ENCODE measurements at places on chromosomes 13 and 19.

DNA sequence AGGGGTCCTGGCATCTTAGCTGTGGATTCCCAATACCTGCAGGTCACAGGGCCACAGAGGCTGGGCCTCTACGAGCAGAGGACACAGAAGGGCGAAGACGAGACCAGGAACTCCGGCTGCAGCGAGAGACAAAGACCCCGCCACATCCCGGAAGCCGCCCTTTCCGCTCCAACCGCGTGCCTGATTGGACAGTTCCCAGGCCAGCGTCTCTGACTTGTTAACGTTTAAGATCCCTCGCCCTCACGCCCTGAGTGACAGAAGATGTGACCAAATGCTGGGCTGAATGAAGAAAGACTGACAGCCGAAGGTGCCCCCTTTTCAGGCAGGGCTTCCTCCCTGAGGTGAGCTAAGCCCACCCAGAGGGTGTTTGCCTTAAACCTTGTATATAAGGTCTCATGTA is at the start of gene ZNF98:
Gene ZNF98, minus strand, starts transcription at position 136 of the 400 bp plus-strand sequence. Its CDS starts 122 bp downstream, at position 14.
- no peak for DNase-seq

- DNase-seq = no peak
Measured at GRCh38 chr13:64912141-64912540, 2318.0 kb downstream of the PCDH9 start.

DNA sequence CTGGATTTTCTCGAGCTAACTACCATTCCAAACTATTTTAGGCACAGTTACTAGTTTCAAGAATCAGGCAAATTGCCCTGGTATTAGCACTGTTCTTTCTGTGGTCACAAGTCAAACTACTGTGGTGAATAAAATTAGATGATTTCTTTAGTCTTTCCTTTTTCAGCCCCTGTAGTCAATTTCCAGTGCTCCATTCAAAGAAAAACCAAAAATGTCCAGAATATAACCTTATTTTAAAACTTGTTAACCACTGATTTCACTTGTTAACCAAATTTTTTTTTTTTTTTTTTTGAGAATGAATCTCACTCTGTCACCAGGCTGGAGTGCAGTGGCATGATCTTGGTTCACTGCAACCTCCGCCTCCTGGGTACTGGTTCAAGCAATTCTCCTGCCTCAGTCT is 50.6 kb upstream of the USPL1 start:
- DNase-seq = no peak

DNA sequence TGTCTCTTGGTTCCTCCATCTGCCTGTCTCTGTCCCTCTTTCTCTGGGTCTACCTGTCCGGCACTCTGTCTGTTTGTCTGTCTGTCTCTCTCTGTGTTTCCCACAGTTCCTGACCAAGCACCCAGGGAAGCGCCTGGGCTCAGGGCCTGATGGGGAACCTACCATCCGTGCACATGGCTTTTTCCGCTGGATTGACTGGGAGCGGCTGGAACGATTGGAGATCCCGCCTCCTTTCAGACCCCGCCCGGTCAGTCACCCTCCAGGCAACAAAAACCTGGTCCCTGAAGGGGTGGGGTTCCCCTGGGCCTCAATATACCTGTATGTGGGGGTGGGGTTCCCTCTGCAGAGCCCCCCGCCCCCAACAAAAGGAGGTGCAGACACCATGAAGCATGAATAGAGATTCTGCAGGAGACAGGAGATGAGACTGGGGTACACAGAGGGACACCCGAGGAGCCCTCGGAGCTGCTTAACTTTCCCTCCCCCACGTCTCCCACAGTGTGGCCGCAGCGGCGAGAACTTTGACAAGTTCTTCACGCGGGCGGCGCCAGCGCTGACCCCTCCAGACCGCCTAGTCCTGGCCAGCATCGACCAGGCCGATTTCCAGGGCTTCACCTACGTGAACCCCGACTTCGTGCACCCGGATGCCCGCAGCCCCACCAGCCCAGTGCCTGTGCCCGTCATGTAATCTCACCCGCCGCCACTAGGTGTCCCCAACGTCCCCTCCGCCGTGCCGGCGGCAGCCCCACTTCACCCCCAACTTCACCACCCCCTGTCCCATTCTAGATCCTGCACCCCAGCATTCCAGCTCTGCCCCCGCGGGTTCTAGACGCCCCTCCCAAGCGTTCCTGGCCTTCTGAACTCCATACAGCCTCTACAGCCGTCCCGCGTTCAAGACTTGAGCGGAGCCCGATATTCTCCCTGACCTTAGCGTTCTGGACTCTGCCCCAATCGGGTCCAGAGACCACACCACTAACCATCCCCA is 2.6 kb upstream of the CACNG7 start:
- DNase-seq = peak; percentile 55

GRCh38 chr13:107832500-107833100 is 382.7 kb downstream of the LIG4 start:
- no peak for DNase-seq

DNA sequence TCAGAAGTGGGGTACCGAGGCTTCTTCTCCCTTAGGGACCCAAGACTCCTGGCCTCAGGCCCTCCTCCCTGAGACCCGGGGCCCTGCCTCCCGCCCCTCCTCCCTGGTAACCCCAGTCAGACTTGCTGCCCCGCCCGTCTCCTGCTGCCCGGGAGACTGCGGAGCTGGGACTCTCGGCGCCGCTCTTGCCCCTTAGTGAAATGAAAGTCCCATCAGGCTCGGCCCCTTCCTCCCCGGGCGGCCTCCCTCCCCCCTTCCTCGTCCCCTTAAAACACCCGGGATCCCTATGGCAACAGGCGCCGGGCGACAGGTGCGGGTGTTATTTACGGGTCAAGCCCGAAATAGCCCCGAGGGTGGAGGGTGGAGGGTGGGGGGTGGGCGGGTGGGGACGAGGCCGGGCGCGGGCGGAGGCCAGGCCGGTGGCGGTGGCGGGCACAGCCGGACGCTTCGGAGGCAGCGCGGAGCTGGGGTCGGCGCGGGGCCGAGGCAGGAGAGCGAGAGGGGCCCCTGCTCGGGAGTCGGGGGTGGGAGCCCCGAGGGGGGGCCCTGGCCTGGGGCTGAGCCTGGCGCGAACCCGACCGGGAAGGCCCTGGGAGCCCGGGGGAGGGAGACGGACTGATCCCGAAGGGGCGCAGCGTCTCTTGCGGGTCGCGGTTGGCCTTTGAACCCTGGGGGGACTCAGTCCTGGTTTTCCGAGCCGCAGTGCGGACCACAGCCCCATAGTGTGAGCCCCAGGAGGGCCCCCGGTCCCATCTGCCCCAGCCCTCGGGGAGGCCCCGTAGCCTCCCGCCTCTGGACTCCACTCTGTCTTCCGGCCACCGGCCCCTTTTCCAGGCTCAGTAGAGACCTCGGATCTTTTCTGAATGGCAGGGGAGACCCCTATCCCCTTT is at the start of gene CACNG6:
Gene CACNG6, plus strand, starts transcription at position 414 of the 890 bp plus-strand sequence. CDS start 1,241 bp downstream, outside the sequence.
- DNase-seq = no peak

DNA sequence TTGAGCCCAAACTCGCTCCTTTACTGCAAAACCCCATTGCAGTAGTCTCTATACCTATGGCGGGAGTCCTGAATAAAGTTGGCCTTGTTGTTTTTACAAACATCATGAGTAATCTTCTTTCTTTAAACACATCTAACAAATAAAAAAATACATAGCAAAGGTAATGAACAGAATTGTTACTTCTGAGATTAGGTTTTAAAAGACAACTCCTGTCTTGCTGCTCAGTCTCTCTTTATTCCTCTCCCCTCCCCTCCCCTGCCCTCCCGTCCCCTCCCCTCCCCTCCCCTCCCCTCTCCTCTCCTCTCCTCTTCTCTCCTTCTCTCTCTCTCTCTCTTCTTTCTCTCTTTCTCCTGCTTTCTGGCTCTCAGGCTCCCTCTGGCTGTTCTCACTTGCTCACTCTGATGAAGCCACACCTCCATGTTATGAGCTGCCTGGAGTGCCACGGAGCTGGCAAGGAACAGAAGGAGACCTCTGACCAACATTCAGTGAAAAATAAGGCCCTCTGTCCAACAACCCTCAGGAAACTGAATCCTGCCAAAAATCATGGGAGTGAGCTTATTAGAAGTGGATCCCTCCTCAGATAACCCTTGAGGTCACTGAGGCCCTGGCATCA is 300.7 kb upstream of the MIR17HG start:
- no peak for DNase-seq

DNA sequence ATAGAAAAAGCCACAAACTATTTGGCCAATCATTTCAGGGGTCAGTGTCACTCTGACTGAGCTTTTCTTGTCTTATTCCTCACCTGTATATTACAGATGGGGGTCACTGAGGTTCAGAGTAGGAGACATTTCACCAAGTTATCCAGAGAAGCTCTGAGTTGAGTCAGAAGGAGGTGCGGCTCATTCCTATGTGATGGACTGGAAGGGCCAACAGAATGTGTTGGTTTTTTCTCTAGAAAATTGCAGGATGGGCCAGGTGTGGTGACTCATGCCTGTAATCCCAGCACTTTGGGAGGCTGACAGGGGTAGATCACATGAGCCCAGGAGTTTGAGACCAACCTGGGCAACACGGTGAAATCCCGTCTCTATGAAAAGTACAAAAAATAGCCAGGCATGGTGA is 24.5 kb upstream of the ZNF83 start:
- DNase-seq = no peak

DNA sequence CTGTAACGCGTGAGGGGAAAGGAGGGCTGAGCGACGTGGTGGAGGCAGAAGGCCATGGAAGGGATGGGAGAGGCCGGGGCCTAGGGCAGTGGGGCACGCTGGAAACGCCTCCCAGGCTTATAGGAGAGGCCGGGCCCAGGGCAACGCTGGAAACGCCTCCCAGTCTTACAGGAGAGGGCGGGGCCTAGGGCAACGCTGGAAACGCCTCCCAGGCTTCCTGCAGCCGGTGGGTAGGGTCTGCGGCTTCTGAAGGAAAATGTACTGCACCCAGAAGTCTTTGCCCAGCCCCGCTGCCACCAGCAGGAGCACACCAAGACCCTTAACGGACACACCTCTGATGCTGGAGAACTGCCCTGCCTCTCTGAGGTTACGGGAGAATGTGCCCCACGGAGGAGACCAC is 9.1 kb downstream of the CACTIN start:
- DNase-seq = no peak

DNA sequence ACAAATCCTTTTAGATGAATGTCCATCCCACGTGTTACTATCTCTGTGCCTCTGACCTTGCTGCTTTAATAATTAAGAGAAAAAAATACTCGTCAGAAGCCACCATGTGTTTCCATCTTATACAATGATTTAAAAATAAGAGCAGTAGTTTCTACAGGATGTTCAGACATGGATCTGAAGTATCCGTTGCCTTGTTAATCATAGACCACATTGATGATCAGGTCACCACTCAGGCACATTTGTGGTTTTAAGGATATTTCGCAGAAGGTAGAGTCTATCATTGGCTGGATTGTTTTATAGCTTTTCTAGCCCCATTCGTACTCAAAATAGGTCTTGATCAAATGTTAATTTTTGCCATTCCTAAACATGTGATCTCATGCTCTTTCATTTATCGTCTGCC is 710.0 kb upstream of the ARGLU1 start:
- no peak for DNase-seq

- no peak for DNase-seq
Measured at GRCh38 chr19:50465986-50466705, 10.2 kb upstream of the EMC10 start.

DNA sequence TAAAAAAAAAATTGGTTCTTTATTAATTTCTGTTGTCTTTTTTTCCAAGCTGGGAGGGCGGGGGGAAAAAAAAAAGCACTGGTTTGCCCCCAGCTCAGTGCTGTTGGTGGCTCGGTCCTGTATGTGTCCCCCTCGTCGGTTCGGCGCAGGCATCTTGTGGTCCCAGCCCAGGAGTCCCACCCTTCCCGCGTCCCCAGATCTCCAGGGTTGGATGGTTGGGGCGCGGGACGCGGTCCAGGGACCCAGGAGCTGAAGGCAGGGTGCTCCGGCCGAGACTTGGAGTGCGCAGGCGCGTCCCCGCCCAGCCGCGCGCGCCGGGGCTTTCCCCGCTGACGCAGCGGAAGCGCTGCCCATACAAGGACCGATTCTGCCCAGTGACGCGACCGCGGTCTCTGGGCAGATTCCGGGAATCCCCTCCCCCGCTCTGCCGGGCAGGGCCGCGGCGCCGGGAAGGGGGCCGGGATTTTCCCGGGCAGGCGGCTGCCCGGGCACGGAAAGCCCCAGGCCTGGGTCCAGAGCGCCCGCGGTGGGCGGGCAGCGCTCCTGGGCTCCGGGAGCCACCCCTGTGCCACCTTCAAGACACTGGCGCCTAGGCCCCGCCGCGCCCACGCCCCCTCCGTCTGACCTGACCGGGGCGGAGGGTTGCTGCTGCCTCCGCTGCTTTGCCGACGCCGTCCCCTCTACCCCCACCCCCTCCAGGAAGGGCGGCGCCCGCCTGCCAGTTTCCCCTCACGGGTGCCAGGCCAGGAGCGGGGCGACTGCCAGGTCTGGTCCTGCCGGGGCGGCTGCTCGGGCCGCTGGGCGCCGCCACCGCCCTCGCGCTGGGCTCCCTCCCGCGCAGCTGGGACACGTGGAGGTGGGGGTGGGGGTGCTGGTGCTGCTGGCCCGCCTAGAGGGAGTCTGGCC is 2.3 kb downstream of the JUNB start:
- DNase-seq = peak; percentile 87

DNA sequence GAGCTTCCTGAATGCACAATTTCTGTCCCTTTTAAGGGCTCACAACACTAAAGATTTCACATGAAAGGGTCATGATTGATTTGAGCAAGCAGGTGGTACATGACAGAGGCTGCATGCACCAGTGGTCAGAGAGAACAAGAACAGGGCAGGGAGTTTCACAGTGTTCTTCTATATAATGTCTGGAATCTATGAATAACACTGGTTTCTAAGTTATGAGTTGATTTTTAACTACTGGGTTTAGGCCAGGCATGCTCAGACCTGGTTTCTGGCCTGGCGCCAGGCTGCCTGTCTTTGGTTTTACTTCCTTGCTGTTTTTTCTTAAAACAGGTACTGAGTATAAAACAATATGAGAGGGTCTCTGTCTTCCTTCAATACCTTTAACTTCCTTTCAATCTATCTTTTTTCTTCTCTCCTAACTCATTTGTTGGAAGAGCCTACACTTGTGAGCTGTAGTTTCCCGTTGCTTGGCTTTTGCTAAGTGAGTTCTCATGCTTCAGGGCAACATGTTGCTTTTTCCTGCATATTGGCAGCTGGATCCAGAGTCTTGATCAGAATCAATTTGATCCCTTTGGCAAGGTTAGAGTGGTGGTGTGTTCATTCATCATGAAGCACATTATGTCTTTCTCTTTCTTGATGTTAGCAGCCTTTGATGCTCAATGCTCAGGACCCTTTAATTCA is 38.5 kb upstream of the FGF14 start:
- DNase-seq = no peak

DNA sequence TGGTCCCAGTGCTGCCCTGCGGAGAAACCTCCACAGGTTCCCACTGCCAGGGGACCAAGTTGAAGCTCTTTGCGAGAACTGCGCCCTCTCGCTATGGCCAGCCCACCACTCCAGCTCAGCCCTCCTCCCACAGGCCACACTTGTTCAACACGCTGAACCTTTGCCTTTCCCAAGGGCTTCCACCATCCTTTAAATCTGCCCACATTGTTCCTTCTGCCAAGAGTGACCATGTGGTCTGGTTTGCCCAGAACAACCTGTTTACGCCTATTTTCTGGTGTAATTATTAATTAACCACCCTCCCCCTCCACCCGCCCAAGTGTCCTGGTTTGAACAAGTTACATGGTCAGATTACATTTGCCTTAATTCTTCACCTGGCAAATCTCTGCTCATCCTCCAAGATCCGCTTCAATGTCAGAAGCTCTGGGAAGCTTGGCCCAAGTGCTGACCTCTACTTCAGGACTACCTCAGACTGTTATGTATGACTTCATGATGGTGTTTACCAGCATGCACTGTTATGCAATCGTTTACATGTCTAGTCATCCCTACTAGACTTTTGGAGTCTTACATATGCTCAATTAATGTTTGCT is 12.0 kb upstream of the USP12 start:
- no peak for DNase-seq
